Neural crest cell (in vitro differentiated cells): ENCODE measurements at places on chromosomes 7 and 10. TPM values are rescaled to one million over a fixed set of nuclear protein-coding genes. Genes with fewer than 3 reads are reported as not detected.

Gene CCDC136
- total RNA-seq: 70.6 and 72.2 TPM in 2 replicates

Gene CARD11
- 0.37 and 0.59 TPM in 2 replicates for total RNA-seq

Gene EN2
- total RNA-seq: 7.2 and 8.2 TPM in 2 replicates

Gene AKR1C8
- total RNA-seq: not detected in 2 replicates

Gene SHTN1
- 10.0 and 10.5 TPM in 2 replicates for total RNA-seq

Gene OPN1SW
- total RNA-seq: not detected in 2 replicates

Gene CRTAC1
- total RNA-seq: 0.82 and 1.1 TPM in 2 replicates

Gene SUN3
- not detected in 2 replicates for total RNA-seq

Gene VGF
- total RNA-seq: 8.7 and 9.1 TPM in 2 replicates

Gene ABCB8
- total RNA-seq: 42.3 and 43.5 TPM in 2 replicates

Gene VPS37D
- total RNA-seq: 10.0 and 10.1 TPM in 2 replicates

Gene GPR26
- total RNA-seq: not detected in 2 replicates

Gene ECD
- total RNA-seq: 29.1 and 29.3 TPM in 2 replicates

Gene GHRHR
- total RNA-seq: 0.84 TPM in 1 of 2 replicates, not detected in the other

Gene VAX1
- 0.16 and 0.23 TPM in 2 replicates for total RNA-seq

Gene CCL24
- total RNA-seq: not detected in 2 replicates

Gene XRCC2
- 28.2 and 30.7 TPM in 2 replicates for total RNA-seq

Gene DYDC2
- 2.5 and 3.5 TPM in 2 replicates for total RNA-seq

DNA sequence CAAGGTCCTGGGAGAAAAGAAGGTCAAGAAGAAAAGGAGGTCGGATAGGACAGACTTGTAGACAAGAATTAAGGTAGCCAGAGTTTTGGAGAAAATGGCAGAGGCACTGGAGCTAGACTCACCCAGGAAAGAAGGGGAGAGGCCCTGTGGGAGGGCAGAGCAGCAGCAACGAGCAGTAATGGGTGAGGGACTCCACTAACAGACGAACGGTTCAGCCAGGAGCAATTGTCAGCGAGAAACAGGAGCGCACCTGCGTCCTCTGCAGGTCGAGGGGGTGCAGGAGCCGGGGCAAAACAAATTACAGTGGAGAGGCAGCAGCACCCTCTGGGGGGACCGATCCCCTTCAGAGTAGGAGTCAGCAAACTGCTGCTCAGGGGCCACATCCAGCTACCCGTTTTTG, 18.5 kb upstream of the IGFBP3 start:
- peak overlapping the region; percentile 81 for H3K27ac ChIP-seq
- no peak for DNase-seq
- no peak overlapping the region for H3K4me3 ChIP-seq
- peaks cover 3% of the 10 kb centered on the region for H3K36me3 ChIP-seq

GRCh38 chr7:101814081-101814990, 3.1 kb upstream of the CUX1 start:
- peak; percentile 43 for DNase-seq
- H3K36me3 ChIP-seq: no peaks in the 10 kb centered on the region

GRCh38 chr10:114359953-114360345, 44.4 kb downstream of the AFAP1L2 start:
- no peaks in the 10 kb centered on the region for H3K27me3 ChIP-seq
- H3K36me3 ChIP-seq: peaks cover 2% of the 10 kb centered on the region
- no peak overlapping the region for H3K4me3 ChIP-seq
- no peak for DNase-seq
- peaks cover 21% of the 10 kb centered on the region for H3K4me1 ChIP-seq

- H3K27me3 ChIP-seq: no peaks in the 10 kb centered on the region
- no peak overlapping the region for H3K27ac ChIP-seq
- no peak overlapping the region for H3K4me3 ChIP-seq
- no peak for DNase-seq
Observed at GRCh38 chr10:53140506-53140905, 367.9 kb upstream of the MBL2 start.

GRCh38 chr10:132383101-132383500, 13.9 kb upstream of the PWWP2B start:
- no peak overlapping the region for H3K27ac ChIP-seq
- no peaks in the 10 kb centered on the region for H3K27me3 ChIP-seq
- peaks cover 25% of the 10 kb centered on the region for H3K4me1 ChIP-seq

GRCh38 chr7:127900732-127901685, 130.2 kb downstream of the LRRC4 start:
- DNase-seq: no peak
- H3K4me3 ChIP-seq: no peak overlapping the region
- peak overlapping the region; percentile 79 for H3K27ac ChIP-seq
- no peaks in the 10 kb centered on the region for H3K27me3 ChIP-seq
- H3K4me1 ChIP-seq: peaks cover 30% of the 10 kb centered on the region

- no peak overlapping the region for H3K4me3 ChIP-seq
- H3K27me3 ChIP-seq: no peaks in the 10 kb centered on the region
- H3K4me1 ChIP-seq: no peaks in the 10 kb centered on the region
- DNase-seq: no peak
- no peak overlapping the region for H3K27ac ChIP-seq
Observed at GRCh38 chr10:79357180-79357579, 9.9 kb downstream of the PPIF start.

DNA sequence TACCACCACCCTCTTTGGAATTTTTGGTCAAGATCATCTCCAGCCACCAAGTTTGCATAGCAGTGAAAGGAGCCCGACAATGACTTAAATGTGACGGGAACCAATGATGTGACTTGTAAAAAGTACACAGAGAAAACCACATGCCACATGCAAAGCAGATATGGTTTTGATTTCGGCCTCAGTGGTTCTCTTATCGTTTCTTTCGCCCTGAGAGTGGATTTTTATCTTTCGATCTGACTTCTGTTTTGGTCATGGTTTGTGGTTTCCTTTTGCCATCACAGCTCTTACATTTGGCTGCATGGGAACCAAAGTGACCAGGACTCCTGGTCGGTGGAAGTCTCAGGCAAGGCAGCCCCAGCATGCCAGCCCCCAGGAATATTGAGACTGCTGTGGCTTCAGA, 31.5 kb downstream of the TCF7L2 start:
- H3K27ac ChIP-seq: peak overlapping the region; percentile 9
- H3K4me1 ChIP-seq: peaks cover 47% of the 10 kb centered on the region
- DNase-seq: no peak
- H3K4me3 ChIP-seq: no peak overlapping the region

DNA sequence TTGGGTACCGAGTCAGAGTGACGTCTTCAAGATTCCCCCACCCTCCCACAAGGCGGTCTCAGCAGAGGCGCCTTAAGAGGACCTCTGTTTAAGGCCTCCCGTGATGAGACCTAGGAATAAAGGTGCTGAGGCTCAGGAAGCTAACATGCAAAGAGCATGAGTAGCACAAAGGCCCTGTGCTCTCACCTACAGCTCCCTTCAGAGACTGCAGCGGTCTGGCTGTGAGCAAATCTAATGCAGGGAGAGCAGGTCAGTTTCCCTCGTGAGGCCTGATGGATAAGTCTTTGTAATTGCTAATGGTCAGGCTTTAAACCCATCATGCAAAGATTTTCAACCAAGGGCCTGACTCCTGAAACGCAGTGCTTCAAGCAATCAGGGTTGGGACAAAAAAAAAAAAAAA, 909.3 kb upstream of the GHITM start:
- no peak overlapping the region for H3K4me3 ChIP-seq
- H3K27me3 ChIP-seq: no peaks in the 10 kb centered on the region
- no peaks in the 10 kb centered on the region for H3K36me3 ChIP-seq
- H3K4me1 ChIP-seq: no peaks in the 10 kb centered on the region
- H3K27ac ChIP-seq: no peak overlapping the region
- DNase-seq: no peak

- H3K27me3 ChIP-seq: no peaks in the 10 kb centered on the region
- H3K27ac ChIP-seq: no peak overlapping the region
- no peak overlapping the region for H3K4me3 ChIP-seq
- no peaks in the 10 kb centered on the region for H3K4me1 ChIP-seq
Observed at GRCh38 chr7:20927976-20928375, 141.3 kb upstream of the SP8 start.

DNA sequence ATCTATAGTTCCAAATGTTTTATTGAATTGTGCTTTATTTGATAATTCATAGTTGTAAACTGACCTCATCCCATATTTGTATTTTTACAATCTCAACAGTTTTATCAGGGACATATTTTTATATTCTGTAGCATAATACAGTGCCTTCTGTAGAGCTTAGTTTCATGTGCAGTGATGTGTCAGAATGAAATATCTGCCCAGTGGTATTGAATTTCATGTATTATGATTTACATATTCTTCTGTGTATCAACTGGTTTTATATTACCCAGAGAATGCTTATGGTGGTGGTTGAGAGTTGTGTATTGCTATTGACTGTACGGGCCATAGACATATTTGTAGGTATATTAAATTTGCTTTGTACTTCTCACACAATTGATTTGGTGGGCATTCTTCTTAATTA, 89.9 kb downstream of the KAT6B start:
- no peaks in the 10 kb centered on the region for H3K27me3 ChIP-seq
- no peak overlapping the region for H3K4me3 ChIP-seq
- H3K36me3 ChIP-seq: peaks cover 10% of the 10 kb centered on the region

DNA sequence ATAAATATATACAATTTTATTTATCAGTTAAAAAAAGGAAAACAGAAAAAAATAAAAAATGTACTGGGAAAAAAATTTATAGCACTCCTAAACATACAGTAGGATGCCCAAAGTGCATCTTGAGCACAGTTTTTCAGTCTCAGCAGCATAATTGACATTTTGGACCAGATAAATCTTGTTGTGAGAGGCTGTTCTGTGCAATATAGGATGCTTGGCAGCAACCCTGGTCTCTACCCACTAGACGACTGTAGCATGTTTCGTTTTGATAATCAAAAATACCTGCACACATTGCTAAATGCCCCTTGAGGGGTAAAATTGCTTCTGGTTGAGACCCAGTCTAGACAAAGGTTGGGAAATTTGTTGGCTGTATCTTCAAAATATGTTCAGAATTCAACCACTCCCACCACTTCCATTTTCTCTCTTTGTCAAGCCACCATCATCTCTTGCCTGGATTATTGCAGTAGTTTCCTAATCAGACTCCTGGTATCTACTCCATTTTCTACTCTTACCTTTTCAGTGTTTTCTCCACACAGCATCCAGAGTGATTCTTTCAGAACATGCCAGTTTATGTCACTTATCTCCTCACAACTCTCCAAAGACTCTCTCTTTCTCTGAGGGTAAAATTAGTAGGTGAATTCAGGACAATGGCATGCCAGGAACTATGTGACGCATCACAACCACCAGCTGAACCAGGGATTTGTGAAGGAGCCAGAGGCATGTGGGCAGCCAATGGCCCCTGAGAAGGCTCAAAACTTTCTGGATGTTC, 91.4 kb downstream of the GPR85 start:
- no peak overlapping the region for H3K4me3 ChIP-seq
- H3K27me3 ChIP-seq: no peaks in the 10 kb centered on the region
- H3K27ac ChIP-seq: no peak overlapping the region
- peaks cover 9% of the 10 kb centered on the region for H3K4me1 ChIP-seq

- no peaks in the 10 kb centered on the region for H3K27me3 ChIP-seq
- no peaks in the 10 kb centered on the region for H3K4me1 ChIP-seq
- peaks cover 56% of the 10 kb centered on the region for H3K36me3 ChIP-seq
- no peak for DNase-seq
- H3K27ac ChIP-seq: no peak overlapping the region
Observed at GRCh38 chr10:48333856-48334255, 27.4 kb downstream of the MAPK8 start.

- H3K4me3 ChIP-seq: no peak overlapping the region
- peaks cover 6% of the 10 kb centered on the region for H3K4me1 ChIP-seq
- H3K36me3 ChIP-seq: no peaks in the 10 kb centered on the region
- no peaks in the 10 kb centered on the region for H3K27me3 ChIP-seq
- DNase-seq: no peak
Observed at GRCh38 chr10:116760919-116761318, 18.6 kb upstream of the HSPA12A start.

- DNase-seq: no peak
- no peak overlapping the region for H3K4me3 ChIP-seq
- no peaks in the 10 kb centered on the region for H3K27me3 ChIP-seq
- peaks cover 19% of the 10 kb centered on the region for H3K36me3 ChIP-seq
Observed at GRCh38 chr7:129702761-129703338, 91.3 kb downstream of the NRF1 start.

DNA sequence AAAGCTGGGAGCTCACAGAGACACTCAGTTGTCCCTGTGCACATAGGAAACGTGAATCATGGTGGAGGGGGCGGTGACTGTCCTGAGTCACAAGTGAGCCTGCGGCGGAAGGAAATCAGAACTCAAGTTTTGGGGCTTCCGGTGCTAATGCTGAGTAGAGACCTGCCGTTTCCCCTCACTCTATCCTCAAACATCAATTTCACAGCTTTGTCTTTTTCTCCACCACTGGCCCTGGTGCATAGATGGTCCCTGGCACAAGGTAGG, 21.9 kb downstream of the ADCYAP1R1 start:
- no peak for DNase-seq
- no peak overlapping the region for H3K4me3 ChIP-seq
- no peaks in the 10 kb centered on the region for H3K36me3 ChIP-seq
- H3K27me3 ChIP-seq: no peaks in the 10 kb centered on the region

GRCh38 chr7:64887756-64888508, 15.1 kb upstream of the ZNF273 start:
- no peak overlapping the region for H3K27ac ChIP-seq
- H3K4me3 ChIP-seq: peak overlapping the region; percentile 82
- H3K36me3 ChIP-seq: no peaks in the 10 kb centered on the region
- peak; percentile 13 for DNase-seq
- H3K27me3 ChIP-seq: peaks cover 74% of the 10 kb centered on the region

- H3K27ac ChIP-seq: peak overlapping the region; percentile 54
- peaks cover 8% of the 10 kb centered on the region for H3K36me3 ChIP-seq
- no peak for DNase-seq
- H3K4me1 ChIP-seq: peaks cover 44% of the 10 kb centered on the region
- no peaks in the 10 kb centered on the region for H3K27me3 ChIP-seq
Observed at GRCh38 chr7:127809261-127809702, 157.3 kb downstream of the SND1 start.
